Melanocyte of skin (primary cell): ENCODE measurements at places on chromosomes 3 and 15. TPM values are rescaled to one million over a fixed set of nuclear protein-coding genes. Genes with fewer than 3 reads are reported as not detected.

ADGRG7 gene
- total RNA-seq: not detected in 2 replicates

GATM gene
- total RNA-seq: 20.3 and 26.5 TPM in 2 replicates

TAGLN3 gene
- total RNA-seq: 0.31 TPM in 1 of 2 replicates, not detected in the other

TM6SF1 gene
- under 0.01 and 0.33 TPM in 2 replicates for total RNA-seq

CPN2 gene
- not detected in 2 replicates for total RNA-seq
